ENCODE measurements at places on chromosomes 4 and X.

- DNase-seq: no peak
Measured at GRCh38 chr4:43425206-43425605, 532.7 kb downstream of the GRXCR1 start.

DNA sequence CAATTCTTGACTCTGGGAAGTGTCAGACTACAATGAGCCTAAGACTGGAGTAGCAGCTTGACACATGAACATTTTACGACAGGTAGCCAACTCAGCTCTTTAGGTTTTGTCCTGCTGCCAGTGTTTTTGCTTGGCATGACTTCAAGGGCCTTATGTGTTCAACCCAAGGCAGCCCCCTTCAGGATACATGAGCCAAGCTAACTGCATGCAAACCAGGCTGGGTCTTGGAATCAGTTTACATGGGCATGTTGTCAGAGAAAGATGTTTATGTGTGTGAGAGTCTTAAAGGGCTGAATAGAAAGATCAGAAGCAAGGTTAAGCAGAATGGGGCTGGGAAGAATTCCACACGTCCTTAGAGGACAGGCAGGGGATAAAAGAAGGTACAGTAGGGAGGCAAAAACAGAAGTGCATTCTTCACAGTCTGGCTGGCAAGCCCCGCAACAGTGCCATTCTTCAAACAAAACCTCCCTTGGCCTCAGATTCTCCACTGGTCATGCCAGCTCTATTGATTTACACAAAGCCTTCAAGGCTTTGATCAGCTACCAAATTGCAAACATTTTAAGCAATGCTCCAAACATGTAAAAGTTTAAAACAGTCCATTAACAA is 97.3 kb downstream of the NKX6-1 start:
- no peak for DNase-seq

- no peak for DNase-seq
Measured at GRCh38 chrX:22399437-22400192, 126.9 kb downstream of the CBLL2 start.

- DNase-seq: no peak
Measured at GRCh38 chr4:1538096-1538410, 131.8 kb upstream of the NKX1-1 start.

DNA sequence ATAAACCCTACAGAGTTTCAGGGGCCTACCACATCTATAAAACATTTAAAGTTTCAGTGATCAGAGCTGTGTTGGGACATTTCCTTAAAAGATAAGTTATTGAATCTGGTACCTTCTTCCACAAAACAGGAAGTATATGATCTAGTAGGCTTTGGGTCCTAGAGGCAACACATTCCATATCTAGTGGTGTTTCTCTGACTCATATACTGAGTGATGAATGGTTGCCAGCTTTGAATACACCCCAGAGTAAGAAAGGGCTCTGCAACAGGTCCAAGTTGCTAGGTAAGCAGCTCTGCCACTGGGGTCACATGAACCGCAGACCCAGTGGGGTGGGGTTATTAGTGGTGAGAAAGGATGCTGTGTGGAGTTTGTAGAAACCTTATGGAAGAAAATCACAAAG is 32.4 kb upstream of the BLTP1 start:
- no peak for DNase-seq

DNA sequence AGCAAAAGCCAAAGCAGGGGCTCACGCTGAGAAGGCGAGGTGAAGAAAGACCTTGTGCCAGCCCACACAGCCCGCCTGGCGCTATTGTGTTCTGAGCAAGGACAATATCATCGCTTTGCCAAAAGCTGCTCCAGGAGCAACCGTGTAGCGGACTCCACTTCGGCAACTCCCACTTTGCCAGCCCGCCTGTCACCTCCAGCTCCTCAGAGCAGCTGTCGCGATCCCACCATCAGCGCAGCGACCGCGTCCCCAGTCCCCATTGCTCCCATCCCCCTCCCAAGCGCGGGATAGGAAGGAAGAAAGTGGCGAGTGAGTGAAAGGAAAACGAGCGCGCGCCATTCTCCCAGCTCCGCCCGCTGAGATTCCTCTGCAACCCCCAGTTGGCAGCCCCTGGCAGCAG is 759 bp downstream of the ZC4H2 start:
- peak; percentile 11 for DNase-seq

- no peak for DNase-seq
Measured at GRCh38 chrX:153438532-153438931, 7.3 kb downstream of the TREX2 start.

GRCh38 chr4:143023239-143023918 is 161.3 kb upstream of the USP38 start:
- DNase-seq: peak; percentile 28

DNA sequence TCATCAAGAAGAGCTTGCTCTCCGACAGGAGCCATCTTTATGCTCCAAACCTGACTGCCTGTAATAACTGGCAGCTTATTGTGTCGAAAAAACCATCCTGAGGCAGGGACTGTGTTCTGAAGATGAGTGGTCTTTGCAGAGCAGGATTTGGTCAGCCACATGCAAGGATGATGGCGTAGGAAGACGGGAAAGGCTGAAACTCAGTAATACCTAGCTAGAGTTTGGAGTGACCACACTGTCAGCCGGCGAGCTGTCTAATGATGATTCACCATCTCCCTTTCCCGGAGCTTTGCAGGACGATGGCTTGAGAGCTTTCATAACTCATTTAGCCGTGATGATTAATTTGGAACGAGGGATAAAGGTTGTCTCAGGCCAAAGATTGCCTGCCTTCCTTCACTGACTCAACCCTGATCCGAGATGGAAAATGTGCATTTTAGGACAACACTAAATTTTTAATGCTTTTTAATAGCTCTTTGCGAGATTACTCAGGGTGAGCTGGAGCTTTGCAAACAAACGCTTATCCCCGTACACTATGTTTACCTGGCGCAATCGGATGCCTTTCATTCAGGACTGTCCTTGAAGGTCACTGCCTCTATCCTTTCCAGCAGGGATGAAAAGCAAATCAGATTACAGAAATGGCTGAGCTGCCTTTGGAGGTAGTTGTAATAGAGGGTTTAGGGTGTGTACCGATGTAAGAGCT is 288.5 kb downstream of the ASMT start:
- DNase-seq: peak; percentile 57

DNA sequence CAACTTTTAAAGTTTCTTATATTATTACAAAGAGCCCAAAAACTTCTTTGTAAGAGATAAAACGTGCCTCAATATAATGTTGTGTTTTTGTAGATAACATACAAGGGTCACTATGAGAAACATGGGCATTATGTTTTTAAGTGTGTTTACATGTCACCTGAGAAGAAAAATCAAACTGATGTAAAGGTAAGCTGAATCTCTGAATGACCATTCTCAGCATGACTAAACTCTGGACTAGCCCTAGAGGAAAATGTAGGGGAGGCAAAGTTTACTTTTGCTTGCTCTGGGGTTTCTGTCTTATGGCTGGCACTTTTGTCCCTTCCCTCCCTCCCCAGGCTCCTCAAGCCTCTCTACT is 6.8 kb downstream of the MEPE start:
- no peak for DNase-seq
